ENCODE measurements at places on chromosomes 2 and 18.

DNA sequence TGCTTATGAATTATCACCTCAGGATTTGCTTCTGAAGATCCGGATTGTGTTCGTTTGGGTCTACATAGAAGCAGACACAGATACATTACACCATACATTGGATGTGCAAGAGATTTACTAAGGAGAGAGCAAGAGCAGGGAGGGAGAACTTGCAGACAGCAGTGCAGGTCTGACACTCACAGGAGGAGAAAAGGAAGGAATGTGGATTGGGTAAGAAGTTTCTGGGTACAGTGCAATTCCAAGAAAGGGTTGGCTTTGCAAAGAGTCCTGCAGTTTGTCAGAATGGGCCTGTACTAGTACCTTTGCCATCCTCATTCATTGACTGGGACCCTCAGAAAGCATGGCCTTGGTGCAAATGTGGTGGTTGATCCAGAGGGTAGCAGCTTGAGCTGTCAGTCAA, 4.8 kb upstream of the THOC1 start:
- DNase-seq, result no peak

DNA sequence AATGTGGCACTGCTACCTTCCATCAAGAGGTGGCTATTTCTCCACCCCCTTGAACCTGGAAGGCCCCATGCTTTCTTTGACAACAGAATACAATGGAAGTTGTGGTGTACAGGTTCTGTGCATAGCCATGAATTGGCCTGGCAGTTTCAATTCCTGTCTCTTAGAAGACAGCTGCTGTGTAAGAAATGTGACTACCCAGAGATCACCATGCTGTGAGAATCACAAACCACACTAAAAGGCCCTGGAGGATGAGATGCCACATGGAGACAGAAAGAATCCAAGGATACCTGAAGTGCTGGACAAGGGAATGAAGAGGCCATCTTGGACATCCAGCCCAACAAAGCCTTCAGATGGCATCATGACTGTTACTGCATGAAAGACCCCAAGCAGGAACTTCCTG, 47.7 kb upstream of the EHBP1 start:
- no peak for DNase-seq

GRCh38 chr2:96115631-96116423, 544 bp downstream of the ADRA2B start:
- DNase-seq, result no peak

DNA sequence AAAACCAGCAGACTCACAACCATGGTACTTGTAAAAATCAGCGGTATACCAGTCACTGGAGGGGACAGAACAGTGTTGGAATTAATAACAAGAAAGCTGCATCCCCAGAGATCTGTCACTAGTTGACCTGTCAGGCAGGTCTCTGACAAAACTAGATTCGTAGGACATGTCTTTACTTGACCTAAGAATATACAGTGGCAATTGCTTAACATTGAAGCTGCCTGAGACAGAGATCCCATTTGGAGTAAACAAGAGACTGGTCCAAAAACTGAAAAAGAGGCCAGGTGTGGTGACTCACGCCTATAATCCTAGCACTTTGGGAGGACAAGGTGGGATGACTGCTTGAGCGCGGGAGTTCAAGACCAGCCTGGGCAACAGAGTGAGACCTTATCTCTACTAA, 7.2 kb upstream of the SS18 start:
- no peak for DNase-seq

GRCh38 chr2:157315901-157316300, 9.7 kb downstream of the ERMN start:
- no peak for DNase-seq

DNA sequence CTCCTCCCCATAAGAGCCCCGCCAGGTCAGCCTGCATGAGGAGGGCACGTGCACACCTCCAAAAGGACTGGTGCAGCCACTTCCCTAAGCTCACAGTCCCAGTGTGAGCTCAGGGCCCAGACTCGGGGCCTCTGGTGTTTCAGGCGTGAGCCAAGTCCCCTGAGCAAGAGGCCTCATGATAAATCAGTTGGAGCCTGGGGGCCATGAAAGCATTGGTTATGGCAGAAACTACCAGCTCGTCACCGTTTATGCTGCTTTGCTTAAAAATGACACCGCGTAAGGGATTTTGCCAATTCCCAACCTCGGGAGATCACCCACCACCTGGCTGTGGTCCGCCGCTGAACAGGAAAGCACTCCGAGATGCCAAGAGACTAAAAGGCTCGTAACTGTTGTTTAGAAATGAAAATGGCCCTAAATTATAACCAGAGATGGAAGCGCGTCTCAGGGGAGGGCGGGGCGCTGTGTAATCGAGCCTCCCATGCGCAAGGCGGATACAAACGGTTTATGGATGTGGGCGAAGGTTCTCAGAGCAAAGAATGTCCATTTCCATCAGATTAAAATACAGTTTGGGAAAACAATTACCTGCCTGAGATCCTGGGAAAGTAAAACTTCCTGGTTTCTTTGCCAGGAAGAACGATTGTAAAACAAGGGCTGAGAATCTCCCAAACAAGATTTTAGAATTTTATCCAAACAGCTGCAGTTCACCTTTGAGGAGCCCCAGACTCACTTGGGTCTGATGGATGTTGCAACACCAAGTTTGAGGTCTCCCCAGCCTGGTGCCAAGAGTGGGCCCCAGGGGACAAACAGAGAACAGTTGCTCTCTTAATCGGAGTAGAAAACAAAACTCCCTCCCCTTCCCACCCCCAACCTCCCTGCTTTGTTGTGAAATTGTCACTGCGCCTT, 141.4 kb downstream of the BCL2 start:
- no peak for DNase-seq

GRCh38 chr2:119673796-119674195, 5.2 kb upstream of the TMEM177 start:
- no peak for DNase-seq

All from stimulated activated CD8-positive, alpha-beta memory T cell treated with anti-CD3 and anti-CD28 coated beads, Interleukin-7, amount 100 ng/mL, for 1 hour (primary cell).